Brain (organoid and tissue), 16 donors: ENCODE measurements at places on chromosomes 13 and 19.
A peak's percentile ranks its signal among the peaks of the same experiment; 100 is the strongest.

DNA sequence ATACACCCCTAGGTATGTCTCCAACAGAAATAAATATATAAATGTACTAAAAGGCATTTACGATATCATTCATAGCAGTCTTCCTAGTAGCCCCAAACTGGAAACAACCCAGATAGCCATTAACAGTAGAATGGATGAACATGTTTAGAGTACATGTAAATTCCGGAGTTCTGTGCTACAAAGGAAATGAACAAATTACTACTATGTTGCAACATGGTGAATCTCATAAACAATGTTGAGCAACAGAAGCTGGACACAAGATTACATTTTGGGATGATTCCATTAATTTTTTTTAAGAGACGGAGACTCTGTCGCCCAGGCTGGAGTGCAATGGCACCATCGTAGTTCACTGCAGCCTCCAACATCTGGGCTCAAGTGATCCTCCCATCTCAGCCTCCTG is 5.9 kb upstream of the SLC7A10 start:
- DNase-seq, result no peak

DNA sequence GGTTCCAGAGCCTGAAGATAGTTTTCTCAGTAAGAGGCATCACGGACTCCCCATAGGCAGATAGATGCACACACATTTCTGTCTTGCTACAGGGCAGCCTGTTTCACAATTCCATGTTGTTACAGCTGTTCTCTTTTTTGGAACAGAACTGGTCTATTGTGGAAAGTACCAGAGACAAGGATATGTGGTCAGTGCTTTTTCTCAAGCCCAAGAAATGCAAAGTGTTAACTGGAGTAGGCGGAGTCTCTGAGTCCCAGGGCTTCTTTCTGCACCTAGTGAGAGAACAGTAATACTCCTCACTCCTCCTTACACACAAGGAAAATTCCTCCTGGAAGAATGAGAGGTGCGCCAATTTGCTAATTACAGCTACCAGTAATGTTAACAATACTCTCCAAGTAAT is 141.6 kb upstream of the ARGLU1 start:
- no peak for DNase-seq

- DNase-seq, result peak; percentile 54
These were observed 16.2 kb upstream of the PRODH2 start for GRCh38 chr19:35828692-35829301.

GRCh38 chr13:41356786-41357185 is 45.7 kb downstream of the NAA16 start:
- no peak for DNase-seq

GRCh38 chr13:112521073-112521685 is 66.8 kb downstream of the TUBGCP3 start:
- DNase-seq, result no peak

- no peak for DNase-seq
These were observed 5.9 kb upstream of the GPR32 start for GRCh38 chr19:50764409-50764808.

DNA sequence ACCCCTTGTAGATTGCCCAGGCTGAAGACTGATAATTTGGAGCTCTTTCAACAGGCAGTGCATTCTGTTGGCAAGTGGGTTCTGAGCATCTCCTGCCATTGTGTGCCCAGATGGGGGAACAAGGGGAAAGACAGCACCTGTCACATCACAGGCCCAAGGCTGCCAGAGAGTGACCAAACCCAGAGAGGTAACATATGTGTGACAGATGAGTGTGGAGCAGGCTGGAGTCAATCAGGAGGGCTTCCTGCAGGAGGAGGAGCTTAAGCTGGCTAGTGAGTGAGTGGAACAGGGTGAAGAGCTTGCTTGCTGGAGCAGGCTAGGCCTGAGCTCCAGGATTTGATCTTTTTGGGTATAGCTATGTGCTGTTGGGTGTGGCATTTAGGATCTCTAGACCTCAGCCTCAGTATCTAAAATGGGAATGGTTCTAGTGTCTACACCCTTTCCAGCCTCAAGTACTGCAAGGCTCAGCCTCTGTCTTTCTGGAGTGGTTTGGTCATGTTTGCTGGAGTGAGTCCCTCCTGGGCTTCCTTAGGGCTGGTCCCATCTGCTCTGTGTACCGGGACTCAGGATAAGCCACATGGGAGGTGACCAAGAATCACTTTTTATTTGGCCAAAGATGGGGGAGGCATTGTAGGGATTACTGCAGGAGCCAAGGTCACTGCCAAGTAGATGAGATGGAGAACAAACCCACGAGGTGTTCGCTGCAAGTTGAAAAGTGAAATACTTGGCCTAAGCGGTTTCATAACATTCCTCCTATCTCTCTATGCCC is 152.4 kb upstream of the TSHZ3 start:
- DNase-seq, result no peak

- no peak for DNase-seq
These were observed 737.7 kb downstream of the PCDH9 start for GRCh38 chr13:66492479-66492878.

- DNase-seq, result no peak
These were observed 111.6 kb downstream of the GGACT start for GRCh38 chr13:100476963-100477362.

DNA sequence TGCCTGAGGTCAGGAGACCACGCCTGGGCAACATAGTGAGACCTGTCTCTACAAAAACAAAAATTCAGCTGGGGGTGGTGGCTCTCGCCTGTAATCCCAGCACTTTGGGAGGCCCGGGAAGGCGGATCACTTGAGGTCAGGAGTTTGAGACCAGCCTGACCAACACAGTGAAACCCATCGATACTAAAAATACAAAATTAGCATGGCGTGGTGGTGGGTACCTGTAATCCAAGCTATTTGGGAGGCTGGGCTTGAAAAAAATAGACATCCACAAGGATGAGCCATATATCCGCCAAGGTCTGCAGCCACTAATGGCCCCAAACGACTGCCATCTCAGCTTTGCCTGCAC is 3.1 kb downstream of the RPS16 start:
- no peak for DNase-seq

GRCh38 chr13:105638426-105638825 is 897.0 kb downstream of the EFNB2 start:
- no peak for DNase-seq

DNA sequence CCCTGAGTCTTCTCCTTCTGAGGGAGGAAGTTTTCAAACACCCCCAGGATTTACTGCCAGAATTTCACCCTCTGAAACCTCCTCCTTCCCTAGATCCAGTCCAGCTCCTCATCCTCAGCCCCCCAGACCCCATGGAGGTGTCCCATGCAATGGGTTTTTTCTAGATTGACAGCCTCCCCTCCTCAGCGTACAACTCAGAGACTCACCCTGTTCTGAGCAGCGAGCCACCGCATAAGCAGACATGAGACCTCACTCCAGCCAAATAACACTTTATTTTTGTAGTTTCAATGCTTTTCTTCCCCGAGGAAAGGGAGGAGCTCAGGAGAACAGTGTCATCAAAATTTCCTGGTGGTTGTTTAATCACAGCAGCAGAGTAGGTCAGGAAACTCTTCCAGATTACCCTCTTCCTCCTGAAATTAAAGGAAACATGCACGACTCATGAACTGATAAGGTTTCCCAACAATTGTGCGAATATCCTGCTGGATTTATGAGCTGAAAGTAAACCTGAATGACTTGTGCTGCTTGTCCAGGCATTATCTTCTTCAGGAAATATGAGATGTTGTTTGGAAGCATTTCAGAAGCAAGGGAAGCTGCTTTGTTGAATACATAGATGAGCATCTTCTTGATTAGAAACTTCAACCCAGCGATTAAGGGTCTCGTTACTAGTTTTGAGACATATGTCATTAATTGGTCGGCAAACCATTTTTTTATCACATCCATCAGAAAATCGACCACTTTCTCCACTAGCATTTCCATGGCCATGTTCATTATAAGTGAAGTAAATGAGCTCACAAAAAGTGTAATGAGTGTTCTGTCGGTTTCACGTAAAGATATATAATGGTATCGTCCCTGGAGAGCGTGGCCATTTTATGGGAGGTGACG is 36.2 kb downstream of the ERICH4 start:
- no peak for DNase-seq

- DNase-seq, result no peak
These were observed 3.8 kb upstream of the SLC7A9 start for GRCh38 chr19:32873247-32873959.
